Hematopoietic multipotent progenitor cell (in vitro differentiated cells): ENCODE measurements at places on chromosomes 16 and 17.

GRCh38 chr16:59385959-59386358 is 651.8 kb upstream of the GOT2 start:
- DNase-seq: no peak

DNA sequence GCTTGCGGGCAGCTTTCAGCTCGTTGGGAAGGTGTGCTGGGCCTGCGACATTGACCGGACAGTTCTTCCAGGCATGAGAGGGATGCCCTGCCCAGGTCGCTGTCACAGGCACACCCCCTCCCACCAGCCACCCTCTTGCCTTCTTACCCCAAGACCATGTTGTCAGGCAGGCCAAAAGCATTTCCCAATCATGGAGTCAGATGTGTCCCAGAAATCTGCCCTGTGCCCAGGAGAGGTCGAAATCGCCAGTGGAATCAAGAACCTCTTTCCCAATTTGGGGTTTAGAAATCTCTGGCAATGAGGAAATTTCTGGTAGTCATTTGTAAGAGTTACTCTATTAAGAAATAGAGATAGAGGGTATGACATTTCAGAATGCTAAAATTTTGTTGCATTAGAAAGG is 177.1 kb downstream of the RAB11FIP4 start:
- DNase-seq: no peak

DNA sequence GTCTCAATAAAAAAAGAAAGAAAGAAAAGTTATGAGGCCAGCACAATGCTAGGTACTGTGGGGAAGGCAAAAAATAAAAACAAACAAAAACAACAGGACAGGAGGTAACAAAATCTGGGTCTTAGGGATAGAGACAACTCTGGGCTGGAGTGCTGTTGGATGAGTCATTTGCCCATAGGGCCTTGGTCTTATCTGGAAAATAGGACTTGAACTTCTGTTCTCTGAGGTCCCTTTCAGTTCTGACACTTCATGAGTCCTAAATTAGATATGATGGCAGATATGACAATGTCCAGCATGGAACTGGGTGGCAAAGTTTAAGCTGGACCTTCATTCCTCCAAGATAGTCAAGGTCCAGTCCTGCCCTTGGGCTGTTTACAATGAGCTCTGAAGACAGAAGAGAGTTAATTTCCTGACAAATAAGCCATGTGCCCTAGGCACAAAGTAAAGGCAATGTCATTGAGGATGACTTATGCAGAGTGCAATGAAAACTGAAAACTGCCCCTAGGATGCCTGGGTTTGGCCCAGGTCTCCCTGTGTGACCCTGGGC is 8.9 kb upstream of the HDAC5 start:
- no peak for DNase-seq

DNA sequence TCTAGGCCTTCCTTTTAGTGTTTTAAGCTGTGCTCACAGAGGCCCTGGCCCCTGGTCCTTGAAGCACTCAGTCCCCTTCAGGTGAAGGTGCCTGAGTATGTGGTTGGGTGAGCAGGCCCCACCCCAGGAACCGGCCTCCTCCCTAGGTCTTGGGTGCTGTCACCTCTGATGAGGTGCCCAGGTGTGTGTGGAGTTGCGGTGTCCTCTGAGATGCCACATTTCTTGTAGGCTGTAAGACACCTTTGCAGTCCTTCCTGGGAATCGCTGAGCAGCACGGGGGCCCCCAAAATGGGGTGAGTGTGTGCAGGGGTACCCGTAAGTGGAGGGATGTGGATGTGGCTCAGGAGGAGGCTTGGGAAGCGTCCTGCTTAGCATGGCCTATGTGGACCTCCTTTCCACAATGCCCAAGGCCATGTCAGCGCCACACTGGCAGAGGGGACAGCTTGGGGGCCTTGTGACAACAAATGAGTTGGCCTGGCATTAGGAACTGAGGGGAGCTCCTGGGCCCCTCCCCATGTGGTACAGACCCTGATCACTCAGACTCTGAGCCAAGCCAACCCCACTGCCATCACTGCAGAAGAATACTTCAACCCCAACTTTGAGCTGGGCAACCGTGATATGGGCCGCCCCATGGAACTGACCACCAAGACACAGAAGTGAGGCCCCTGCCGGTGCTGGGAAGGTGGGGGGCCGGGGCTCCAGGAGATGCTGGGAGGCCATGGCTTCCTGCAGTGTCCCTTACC is 11.2 kb downstream of the CORO6 start:
- DNase-seq: no peak

GRCh38 chr16:7487574-7488323 is 155.1 kb downstream of the RBFOX1 start:
- DNase-seq: no peak

DNA sequence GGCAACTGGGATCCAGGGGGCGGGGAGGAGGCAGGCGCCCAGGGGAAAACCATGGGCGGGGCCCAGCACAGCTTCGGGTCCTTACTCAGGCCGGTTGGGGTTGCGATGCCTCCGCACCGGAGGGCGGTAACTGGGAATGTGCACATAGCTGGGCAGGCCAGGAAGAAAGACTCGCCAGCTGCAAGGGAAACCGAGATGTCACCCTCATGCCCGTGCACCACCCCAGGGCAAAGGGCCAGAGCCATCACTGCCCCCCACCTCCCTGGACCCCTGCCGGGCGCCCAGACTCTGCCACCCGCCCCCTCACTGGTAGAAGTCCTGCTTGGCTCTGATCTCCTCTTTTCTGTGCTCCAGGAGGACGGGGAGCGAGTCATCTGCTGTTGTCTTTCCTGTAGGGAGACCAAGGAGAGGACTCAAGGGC is 6.7 kb downstream of the ALOX12B start:
- no peak for DNase-seq

GRCh38 chr16:48824271-48824670 is 214.3 kb upstream of the N4BP1 start:
- DNase-seq: no peak

- no peak for DNase-seq
These were observed 39.6 kb upstream of the RPL38 start for GRCh38 chr17:74163836-74164235.

GRCh38 chr17:27265333-27265732 is 28.6 kb upstream of the WSB1 start:
- DNase-seq: no peak

DNA sequence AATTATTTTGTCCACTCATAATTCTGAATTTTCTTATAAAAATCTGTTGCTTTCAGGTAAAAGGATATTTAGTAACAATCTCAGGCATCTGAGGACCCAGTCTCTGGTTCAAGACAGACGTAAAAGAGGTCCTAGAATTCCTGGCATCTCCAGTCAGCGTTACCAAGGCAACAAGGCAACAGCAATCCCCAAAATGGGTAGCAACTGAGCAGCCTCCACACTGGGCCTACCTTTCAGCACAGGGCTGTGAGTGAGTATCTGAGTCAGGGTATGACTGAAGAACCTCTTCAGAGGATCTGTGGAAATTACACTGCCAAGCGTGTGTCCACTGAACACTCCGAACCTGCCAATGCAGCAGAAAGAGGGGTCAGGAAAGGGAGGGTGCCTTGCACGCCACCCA is 20.8 kb downstream of the FANCA start:
- no peak for DNase-seq

DNA sequence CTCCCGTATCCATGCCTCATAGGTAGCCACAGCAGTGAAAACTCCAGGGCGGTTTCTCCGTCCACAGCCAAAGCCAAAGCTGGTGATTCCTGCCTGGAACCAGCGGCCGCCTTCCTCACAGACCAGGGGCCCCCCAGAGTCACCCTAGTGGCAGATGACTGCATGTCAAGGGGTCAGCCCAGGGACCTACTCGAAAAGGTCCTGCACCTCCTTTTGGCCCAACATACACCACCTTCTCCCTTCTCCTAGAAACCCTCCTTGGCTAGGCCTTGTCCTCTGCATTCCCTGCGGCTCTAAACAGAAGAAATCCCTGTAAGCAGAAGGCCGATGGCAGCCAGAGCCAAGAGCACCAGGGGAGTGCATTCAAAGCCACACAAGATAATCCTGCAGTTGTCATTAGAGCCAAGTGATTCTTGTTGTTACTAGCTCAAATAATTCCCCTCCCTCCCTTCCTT is 6.1 kb downstream of the PRSS36 start:
- DNase-seq: no peak

DNA sequence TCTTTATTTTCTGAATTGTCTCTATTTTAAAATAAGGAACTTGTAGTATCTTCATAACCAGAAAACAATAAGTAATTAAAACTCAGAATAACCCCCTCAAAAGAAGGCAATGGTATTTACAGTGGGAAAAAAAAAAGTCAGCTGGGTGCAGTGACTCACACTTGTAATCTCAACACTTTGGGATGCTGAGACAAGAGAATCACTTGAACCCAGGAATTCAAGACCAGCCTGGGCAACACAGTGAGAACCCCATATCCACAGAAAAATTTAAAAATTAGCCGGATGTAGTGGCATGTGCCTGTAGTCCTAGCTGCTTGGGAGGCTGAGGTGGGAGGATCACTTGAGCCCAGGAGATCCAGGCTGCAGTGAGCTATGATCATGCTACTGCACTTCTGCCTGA is 33.5 kb downstream of the ADAM11 start:
- DNase-seq: no peak

DNA sequence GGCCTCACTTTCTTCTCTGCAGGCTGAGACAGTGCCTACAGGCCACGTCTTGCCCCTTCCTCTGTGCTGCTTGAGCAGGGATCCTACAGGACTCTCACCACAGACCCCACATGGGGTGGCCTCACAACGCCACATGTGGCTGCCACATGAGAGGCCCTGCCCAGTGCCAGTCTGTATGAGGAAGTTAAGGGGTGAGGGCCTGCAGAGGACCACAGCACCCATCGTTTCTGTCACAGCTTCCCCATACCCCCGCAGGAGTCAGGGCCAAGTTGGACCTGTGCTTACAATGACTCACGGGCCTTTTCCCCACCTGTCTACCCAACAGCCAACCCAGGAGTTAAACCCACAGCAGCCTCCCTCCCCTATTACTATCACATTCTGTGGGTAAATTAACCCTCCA is 2.9 kb upstream of the GSDMB start:
- DNase-seq: peak; percentile 42

DNA sequence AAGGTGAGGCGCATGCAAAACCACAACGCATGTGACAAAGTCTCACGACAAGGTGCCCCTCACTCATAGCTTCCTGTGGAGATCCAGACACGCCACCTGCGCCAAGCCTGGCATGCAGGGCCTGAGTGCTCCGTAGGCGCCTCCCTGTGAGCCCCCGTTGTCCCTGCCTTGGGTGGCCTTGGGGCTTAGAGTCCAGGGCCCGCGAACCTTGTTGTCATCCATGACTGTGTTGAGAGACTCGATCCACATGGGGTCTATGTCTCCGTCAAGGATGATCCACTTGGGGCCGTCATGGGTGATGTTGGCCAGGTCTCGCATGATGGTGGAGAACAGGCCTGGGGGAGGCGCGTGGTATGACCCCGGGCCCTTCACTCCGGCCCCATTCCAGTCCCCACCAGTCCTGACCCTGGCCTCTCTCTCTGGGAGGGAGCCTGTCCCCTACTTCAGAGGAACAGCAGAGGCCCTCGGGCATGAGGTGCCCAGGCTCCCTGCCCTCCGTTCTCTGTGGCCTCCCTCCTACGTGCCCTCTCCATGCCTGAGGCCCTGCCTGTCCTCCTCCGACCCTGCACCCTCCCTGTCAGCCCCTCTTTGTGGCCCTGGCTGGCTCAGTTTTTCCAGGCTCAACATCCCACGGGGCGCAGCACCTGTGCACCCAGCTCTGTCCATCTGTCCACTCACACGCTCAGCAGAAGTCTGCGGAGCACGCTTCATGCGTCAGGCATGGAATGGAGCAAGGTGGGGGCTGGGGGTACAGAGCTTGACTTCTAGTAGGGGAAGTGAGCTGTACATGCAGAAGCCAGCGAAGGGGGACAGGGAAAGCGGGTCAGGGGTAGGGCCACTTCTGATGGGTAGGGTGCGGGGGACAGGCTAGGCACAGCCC is 85.7 kb downstream of the DNAH17 start:
- no peak for DNase-seq

DNA sequence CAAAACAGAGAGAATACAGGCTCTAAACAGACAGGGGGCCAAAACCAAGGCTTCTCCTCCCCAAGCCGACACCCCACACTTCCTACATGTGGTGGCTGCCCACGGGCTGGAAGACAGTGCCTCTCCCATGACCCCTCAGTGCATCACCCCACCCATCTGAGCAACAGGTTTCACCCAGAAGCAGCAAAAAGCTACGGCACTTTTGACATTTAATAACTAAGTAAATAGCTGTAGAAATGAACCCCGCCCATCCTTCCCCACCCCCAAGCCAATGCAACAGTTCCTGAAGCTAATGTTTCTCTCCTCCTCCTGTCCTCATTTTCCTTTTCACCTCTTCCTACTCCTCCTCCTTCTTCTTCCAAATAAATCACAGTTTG is 9.9 kb upstream of the SOX9 start:
- DNase-seq: no peak

DNA sequence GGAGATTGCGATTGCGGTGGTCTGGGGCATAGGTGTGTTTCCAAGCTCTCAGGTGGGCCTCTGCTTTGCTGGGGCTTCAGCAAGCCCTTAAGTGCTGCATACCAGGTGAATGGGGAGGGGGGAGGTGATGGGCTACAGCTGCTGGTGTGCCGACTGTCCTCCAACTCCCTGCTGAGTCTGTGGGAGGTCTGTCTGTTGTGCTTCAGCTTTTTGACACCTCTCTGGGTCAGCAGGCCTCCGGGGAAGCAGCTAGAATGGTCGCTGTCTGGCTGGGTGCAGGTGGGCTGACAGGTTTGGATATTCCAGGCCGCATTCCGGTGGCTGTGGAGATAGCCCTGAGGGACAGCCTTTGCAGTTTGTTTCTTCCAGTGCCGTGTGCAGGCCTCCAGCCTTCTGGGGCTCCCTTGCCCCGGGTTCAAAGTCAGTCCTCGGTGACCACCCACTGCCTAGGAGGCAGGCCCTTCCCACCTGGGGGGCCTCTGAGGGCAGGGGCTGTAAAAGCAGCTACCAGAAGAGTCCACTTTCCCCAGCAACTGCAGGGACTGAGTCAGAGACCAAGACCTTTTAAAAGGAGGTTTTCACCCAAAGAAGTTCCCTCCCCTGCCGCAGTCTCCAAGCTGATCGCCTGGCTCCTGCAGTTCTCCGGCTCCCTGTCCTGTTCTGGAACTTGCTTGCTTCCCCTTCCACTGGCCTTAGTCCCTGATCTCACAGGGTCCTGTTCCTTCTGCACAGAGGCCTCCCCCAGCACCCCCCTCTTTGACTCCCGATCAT is 2.0 kb upstream of the TTYH2 start:
- DNase-seq: no peak

GRCh38 chr17:16889088-16889465 is 82.8 kb downstream of the TNFRSF13B start:
- no peak for DNase-seq

GRCh38 chr17:64772845-64773299 is 110.8 kb upstream of the SMURF2 start:
- no peak for DNase-seq

DNA sequence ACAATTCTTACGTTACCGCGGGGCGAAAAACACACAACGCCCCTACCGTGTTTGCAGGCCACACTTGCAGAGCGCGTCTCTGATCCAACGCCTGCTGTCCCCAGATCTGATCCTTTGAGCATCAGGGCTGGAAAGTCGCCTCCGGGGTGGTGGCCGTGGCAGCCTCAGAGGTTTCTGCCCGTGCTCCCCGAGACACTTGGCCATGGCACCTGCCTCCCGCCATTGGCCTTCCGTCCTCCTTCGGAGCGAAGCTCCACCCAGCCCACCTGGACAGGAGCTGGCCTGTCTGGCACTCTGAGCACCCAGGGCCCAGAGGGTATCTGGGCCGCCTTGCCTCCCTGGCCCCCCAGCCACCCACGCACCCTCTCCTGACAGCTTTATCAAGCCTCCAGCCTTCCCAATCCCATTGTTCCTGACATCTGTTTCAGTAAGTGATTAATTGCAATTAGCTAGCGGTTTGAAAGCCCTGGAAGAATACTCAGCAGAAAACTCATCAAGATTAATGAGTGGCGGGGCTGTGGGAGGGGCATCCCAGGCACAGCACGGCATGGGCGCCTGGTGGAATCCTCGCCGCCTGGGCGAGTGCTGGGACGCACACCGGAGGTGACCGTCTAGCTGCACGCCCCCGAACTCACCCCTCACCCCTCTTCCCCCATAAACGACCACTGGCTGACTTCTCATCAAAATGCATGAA is 181.5 kb upstream of the GSE1 start:
- DNase-seq: no peak
